ENCODE measurements at places on chromosomes 1 and 21.

DNA sequence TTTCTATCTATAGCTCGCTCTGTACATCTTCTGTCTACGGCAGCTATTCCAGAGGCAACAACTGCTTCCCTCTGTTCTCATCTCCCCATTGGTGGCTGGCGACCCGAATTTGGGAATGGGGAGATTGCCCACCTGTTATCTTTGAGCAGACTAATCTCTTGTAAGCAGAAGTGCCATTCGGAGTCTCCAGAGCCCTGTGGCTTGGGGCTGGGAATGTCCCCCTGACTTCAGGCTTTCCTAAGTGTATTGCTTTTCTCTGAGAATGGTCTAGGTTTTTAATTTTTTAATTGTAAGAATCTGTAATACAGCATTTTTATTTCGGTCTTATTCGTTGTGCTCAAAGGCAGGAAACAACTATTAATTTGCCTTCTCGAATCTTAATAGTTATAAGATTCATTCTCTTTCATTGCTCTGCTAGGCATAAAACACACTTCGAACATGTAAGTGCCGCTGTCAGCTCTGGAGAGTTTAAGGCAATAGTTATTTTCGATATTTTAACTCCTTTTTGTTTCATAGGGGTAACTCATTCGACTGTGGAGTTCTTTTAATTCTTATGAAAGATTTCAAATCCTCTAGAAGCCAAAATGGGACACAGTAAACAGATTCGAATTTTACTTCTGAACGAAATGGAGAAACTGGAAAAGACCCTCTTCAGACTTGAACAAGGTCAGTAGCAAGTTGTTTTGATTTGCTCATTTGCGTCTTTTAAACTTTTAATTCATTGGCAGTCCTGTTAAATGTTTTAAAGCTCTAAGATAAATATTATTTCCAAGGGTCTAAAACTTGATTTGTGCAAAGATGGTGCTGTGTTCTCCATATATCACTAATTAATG, 514 bp downstream of the AGL start:
- DNase-seq, result no peak

GRCh38 chr1:87495147-87495546, 166.5 kb downstream of the LMO4 start:
- no peak for DNase-seq

DNA sequence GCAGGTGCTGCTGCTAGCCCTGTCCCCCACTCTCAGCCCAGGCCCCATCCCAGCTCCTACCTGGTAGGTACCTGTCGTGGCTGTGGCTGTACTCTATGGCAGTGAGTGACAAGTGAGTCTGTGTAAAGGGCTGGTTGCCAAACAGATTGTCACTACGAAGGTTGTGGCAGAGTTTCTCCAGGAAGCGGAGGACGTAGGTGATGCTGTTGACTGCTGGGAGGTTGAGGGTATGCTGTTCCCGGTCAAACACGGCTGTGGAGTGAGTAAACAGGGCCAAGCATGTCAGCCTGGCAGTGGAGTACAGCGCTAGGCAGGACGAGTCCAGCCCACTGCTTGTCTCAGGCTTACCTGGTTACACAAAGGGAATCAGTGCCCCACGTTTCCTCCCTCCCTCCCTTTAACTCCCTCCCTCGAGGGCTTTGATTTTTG, 24.8 kb upstream of the SLFNL1 start:
- DNase-seq, result no peak

DNA sequence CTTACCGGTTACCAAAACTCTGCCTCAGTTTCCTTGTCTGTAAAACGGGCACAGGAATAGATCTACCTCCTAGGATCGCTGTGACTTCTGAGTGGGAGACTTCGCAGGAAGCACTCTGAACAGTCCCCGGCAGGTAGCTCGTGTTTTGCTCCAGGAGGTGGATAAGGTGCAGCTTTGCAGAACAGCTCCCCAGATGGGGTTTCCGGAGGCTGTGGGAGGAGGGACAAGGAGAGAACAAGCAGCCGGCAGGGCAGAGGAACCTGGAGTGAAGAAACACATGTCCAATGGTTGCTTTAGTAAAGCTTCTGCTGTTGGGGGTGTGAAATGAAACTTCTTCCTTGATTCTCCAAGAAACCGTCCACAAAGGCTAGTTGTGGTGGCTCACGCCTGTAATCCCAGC, 95.5 kb upstream of the TARDBP start:
- DNase-seq, result no peak

DNA sequence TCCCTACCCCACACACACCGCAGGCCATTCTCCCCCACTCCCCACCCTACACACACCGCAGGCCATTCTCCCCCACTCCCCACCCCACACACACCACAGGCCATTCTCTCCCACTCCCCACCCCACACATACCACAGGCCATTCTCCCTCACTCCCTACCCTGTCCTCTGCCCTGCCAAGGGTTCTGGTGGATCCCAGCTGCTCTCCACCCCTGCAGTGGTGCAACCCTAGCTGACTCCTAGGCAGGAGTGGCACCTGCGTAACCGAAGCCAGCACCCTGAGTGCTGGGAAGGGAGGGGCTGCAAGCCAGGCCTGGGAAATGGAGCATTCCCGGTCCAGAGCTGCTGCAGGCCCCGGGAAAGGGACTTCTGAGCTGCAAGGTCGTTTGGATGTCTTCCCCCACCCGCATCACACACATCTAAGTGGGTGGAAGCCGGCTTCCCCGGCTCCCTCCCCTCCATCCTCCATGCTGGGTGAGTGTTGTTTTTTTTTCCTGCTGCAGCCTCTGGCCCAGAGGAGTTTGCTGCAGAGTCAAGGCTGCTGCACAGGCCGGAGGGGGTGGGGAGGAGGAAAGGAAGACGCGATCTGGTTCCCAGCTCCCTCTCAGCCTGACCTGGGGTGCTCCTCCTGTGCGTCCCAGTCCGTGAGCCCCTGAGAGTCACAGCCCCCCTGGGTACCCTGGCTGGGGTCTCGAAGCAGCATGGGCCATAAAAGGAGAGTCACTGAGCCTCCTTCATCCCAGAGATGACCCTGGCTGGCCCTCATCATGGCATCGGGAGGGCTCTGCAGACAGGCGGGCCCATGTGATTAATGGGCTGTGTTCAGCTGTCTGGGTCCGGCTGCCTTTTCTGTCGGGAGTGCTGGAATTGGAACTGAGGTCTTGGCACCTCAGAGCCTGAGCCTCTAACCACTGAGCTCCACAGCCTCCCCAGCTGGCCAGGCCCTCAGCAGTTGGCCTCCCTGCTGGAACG, 16.1 kb downstream of the H6PD start:
- no peak for DNase-seq

DNA sequence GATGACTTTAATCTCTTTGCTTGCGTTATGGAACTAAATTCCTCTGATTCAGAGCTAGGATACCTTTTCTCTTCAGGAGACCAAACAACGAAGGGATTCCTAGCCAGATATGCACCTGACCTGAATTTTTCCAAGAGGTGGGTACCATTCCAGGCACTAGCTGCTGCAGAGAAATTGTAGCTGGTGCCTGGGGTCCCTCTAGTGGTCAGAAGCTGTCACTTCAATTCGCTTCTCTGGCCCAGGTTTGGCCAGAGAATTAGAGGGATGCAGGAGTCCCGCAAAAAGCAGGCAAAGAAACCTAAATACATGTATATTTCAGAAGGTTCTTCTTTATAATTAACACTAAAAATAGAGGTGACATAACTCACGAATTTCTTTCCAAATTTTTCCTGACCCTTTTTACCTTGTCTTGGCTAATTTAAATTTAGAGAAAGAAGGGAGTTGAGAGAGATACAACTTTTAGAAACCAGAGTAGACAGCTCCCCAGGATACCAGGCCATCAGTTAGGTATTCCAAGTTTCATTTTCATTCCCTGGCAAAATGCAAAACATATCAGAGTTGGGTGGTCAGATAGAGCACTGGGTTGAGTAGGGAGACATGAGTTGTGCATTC, 9.6 kb downstream of the ACKR1 start:
- DNase-seq, result no peak

GRCh38 chr1:23098463-23099170, 70.0 kb downstream of the LUZP1 start:
- DNase-seq, result peak; percentile 58

GRCh38 chr1:219463636-219464035, 149.3 kb downstream of the ZC3H11B start:
- DNase-seq, result no peak

- no peak for DNase-seq
Observed at GRCh38 chr1:119372503-119373086, 4.0 kb downstream of the HAO2 start.

DNA sequence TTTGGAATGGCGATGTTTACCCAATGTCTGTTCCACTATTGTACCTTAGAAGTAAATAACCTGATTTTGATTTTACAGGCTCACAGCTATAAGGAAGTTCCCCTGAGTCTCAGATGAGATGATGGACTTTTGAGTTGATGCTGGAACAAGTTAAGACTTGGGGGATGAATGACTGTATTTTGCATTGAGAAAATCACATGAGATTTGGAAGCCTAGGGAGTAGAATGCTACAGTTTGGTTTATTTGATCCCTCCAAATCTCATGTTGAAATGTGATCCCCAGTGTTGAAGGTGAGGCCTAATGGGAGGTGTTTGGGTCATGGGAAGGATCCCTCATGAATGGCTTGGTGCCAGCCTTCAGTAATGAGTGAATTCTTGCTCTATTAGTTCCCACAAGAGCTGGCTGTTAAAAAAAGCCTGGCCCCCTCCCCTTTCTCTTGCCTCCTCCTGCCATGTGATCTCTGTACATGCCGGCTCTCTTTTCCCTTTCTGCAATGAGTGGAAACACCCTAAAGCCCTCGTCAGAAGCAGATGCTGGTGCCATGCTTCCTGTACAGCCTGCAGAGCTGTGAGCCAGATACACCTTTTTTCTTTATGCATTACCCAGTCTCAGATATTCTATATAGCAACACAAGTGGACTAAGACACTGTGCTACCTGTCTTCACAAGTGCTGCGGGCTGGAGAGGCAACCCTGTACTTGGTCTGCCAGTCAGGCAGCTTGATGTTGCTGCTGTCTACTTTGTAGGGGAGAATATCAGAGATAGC, 77.0 kb upstream of the TLR5 start:
- DNase-seq, result no peak

- DNase-seq, result no peak
Observed at GRCh38 chr1:180854456-180854855, 58.2 kb upstream of the KIAA1614 start.

GRCh38 chr1:222893255-222893654, 78.4 kb downstream of the DISP1 start:
- no peak for DNase-seq

GRCh38 chr1:232556351-232556750, 73.6 kb downstream of the SIPA1L2 start:
- DNase-seq, result no peak

GRCh38 chr1:104028416-104029035, 278.8 kb downstream of the AMY1C start:
- DNase-seq, result no peak

DNA sequence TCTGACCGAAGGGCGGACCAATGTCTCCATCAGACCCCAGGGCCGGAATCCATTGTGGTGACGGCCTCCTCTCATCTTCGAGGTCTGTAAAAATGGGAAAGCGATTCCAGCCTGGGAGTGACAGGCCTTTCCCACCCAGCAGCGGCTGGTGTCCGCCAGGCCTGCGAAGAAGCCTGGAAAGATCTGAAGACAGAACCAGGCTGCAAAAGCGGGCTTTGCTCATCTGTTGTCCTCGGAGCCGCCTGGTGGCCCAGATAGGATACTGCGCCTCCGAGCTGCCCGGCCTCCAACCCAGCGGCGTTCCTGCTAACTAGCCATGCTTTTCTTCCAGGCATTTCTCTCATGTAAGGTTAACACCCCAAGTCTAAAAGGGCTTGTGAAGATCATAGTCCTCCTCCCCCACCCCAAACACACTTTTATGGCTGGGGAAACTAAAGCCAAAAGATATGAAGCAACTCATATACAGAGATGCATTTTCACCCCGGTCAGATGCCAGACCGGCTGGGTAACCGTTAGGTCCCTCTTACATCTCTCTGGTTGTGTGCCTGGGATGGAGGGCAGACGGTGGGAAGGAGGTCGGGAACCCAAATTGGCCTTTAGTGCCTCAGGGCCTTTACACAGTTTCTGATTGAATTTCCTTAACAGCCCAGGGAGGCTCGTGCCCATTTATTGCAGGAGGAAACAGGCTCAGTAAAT, 1.9 kb upstream of the DHRS3 start:
- peak; percentile 90 for DNase-seq

DNA sequence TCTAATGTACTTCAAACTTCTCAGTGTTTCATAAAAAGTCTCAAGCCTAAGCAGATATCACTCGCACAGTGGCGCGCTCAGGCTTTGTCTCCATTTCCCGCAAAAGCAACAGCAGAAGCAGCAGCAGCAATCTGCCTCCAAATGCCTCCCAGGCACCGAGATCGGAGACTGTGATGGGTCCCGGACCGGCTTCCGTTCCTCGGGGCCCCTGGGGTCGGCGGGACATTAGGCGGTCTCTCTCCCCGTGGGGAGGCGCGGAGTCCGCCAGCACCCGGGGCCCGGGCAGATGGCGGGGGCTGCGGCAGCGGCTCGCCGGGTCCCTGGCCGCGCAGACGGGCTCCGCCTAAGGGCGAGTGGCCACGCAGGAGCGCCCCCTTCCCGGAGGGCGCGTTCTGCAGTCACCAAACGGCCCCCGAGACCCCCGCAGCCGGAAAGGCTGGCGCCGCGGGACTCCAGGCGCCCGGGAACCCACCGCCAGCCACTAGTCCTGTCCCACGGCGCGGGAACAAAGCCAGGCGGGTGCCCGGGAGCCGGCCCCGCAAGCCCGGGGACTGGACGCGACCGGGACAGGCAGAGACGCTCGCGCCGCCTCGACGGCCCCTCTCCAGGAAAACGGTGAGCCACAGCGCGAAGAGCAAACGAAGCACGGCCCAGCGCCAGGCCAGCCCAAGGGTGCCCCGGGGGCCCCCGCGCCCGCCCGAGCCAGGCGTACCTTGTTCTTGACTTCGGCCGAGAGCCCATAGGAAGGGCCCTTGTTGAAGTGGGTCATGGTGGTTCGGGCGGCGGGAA, 590 bp downstream of the CNN3 start:
- peak; percentile 71 for DNase-seq

GRCh38 chr21:46457801-46458314, 833 bp upstream of the DIP2A start:
- no peak for DNase-seq

DNA sequence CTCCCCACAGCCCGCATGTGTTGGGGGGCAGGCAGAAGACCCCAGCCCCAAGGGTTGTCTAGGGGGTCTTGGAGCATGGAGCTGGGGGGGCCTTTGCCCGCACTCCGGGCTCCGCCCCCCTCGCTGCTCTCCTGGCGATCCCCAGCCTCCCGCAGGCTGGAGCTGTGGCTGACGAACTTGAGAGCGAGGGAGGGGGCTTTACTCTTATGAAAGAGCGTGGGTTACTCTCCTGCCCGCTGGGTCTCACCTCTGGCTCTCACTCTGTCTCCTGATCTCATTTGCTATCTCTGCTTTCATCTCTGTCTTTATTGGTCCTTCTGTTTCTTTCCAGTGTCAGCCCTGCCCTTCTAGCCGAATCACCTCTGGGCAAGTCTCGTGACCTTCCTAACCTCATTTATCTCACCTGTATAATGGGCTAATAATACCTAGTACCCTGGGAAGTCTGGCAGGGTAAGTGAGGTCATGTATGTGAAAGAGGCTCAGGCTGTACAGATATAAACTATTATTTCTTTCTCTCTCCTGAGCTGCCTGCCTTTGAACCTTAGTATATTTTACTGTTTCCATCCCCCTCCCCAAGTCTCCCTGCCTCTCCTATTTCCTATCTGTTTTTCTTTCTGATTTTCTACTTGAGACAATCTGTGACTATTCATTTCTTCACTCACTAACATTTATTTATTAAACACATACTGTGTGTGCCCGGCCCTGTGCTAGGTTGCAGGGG, 731 bp downstream of the EFNA4 start:
- peak; percentile 67 for DNase-seq

All from mesothelial cell of epicardium (in vitro differentiated cells).